ENCODE measurements at places on chromosomes 5 and 9.

GRCh38 chr9:88722753-88723152 is 187.8 kb downstream of the NXNL2 start:
- DNase-seq, result no peak

GRCh38 chr5:54357408-54358058 is 47.2 kb upstream of the ARL15 start:
- no peak for DNase-seq

- no peak for DNase-seq
These were observed 33.4 kb downstream of the SYK start for GRCh38 chr9:90834828-90835595.

GRCh38 chr9:125460883-125461635 is 199.4 kb downstream of the GAPVD1 start:
- DNase-seq, result no peak

DNA sequence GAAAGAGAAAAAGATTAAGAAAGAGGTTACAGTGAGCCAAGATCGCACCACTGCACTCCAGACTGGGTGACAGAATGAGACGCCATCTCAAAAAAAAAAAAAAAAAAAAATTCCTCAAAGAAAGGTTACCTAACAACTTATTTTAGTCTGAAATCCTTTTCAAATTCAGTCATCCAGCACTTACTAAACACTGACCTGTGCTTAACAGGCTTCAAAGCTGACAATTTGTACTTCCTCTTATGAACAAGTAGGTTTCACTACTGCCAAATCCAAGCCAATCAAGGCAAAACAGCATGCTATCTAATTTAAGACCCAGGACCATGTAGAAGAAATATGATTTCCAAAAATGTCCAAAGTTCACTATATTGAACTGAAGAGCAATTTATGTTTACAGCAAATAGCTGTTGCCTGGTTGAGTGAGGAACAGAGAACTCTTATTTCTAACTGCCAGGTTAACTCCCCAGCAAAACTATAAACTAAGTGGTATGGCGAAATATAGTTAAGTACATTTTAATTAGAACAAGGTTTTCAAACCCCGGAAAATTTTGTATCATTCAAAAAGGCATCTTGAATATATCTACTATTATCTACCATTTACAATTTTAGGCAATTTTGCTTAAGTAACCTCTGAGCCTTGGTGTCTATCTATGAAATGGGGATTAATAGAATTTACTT is 13.4 kb downstream of the PWWP2A start:
- DNase-seq, result no peak

GRCh38 chr5:106454651-106455415 is 1215.9 kb downstream of the EFNA5 start:
- DNase-seq, result no peak

GRCh38 chr5:154371687-154372086 is 74.1 kb upstream of the SAP30L start:
- no peak for DNase-seq

DNA sequence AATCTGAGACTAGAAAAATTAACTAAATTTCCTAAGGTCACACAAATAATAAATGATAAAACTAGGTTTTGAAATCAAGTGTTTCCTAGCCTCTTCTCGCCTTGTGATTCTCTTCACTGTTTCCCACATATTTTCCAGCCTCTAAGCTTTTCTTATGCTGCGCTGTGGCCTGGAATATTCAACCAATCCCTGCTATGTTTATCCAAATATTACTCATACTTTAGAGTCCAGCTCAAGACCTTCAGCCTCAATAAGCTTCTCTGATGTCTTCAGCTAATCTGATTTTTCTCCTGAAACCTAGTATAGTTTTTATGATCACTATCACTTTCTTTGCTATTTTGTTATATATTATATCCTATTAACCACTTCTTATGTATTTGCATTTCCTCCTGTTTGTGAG is 303.1 kb upstream of the CDH6 start:
- no peak for DNase-seq

DNA sequence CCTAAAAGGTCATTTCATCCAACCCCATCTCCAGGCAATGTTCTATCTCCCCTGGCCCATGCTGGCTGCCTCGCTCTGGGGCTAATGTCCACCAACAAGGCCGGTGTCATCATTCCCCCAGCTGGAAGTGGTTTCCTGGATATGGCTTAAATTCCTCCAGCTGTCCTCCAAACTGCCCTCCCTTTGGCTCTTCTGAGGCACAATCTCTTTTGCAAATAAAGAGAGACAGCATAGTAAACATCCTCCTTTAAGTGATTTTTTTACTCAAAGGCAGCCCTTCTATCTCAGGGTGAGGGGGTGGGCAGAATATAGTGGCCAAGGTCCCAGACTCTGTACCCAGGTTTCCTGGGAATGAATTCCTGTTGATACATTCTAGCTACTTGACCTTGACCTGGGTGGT is 117.4 kb upstream of the PANK3 start:
- DNase-seq, result no peak

DNA sequence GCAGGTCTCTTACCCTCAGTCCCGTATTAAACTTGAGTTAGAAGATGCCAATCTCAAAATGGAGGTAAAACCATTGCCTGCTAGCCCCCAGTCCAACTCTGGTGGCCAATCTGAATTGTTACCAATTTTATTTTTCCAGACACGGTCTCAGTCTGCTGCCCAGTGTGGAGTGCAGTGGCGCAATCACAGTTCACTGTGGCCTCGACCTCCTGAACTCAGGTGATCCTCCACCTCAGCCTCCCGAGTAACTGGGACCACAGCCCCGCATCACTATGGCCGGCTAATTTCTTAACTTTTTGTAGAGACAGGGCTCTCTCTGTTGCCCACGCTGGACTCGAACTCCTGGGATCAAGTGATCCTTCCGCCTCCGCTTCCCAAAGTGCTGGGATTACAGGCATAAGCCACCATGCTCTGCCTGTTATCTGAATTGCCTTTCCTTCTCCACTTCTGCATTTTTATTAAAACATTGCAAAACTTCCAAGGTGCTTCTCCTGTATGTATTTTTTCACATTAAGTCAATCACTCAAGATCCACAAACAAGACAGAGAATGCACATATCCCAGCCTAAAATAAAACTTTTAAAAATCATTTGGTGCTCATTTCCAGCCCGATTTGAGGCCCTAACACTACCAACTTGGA is 2.3 kb downstream of the FANCC start:
- DNase-seq, result no peak

GRCh38 chr9:136516191-136516654 is 29.6 kb downstream of the NOTCH1 start:
- DNase-seq, result no peak

- DNase-seq, result no peak
These were observed 8.2 kb upstream of the SLC46A2 start for GRCh38 chr9:112898872-112899311.

DNA sequence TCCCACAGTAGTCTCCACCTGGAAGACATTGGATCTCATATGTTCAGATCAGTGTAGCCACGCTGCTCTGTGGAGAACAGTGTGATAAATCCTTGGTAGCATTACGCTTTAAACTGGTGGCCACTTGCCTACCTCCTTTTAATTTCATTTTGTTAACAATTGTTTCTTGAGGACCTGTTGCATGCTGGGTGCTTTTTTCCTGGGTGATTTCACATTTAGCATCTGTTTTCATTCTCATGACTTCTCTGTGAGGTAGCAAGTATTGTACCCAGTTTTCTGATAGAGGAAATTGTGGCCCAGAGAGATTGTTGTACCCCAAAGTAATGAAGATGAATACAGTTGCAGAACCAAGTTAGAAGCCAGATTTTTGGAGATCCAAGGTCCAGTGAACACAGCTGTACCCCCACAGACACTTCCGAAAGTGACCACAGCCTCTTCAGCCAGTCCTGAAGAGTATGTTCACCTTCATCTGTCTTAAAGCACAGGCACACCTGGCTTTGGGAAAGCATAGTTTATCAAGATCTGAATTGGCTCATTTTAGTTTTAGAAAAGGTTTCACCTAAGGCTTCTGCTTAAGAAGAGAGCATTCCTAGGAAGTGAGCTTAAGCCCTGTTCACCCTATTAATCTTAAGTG is 75.2 kb downstream of the F2RL2 start:
- DNase-seq, result no peak

DNA sequence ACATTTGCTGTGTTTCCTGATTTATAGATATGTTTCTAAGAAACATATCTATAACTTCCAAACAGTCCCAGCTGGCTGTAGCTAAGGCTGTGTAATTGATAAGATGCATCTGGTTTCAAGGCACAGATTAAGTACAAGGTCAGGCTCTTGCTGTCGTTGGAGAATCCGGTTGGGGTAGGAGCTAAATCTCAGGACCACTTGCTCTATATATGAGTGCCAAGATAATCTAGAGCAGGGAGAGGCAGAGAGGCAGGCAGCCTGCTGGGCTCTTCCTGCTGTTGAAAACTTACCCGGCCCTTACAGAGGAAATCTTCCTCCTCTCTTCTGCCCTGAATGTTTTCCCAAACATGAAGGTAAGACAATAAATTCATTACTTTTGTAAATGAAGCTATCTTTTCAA is at the start of gene C7:
Gene C7 (plus strand): TSS at position 234 of the 400 bp plus-strand sequence. CDS start 114 bp downstream, at position 348.
- no peak for DNase-seq

DNA sequence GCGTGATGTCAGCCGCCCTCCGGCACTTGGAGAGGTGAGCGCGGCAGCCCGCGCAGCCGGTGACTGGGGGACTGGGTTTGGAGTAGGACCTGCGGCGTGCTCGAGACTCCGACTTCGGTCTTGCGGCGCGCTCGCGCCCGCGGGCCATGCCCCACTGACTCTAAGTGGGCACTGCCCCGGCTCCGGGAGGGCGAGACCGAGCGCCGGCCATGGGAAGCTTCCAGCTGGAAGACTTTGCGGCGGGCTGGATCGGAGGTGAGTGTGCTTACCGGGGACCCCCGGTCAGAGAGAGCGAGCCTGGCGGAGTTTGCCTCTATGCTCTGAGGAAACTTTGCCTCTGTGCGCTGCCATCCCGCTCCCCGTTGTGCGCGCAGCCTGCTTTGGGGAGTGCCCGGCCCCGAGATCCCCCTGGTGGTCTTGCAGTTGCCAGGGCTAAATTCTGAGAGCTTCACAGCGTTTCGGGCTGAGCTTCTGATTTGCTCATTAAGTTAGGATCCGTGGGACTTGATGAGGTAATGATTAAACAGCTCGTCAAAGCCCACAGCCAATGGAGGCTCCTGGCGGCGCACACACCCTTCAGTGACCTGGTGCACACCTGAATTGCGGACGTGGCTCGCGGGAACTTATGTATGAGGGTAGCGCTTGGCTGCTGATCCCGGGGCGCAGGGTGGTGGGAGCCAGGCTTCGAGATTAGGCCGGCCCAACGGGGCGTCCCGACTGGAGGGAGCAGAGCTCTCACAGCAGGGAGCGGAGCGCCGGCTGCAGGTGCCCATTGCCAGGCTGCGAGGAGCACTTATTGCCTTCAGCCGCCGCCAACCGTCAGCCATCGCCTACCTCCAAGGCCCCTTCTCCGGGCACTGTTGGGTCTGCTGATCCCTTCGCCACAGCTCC is at the start of gene SLC25A48:
Gene SLC25A48 (plus strand): TSS at position 25 of the 891 bp plus-strand sequence. CDS start 185 bp downstream, at position 210.
- no peak for DNase-seq

GRCh38 chr9:6818292-6818922 is 60.6 kb downstream of the KDM4C start:
- DNase-seq, result no peak

DNA sequence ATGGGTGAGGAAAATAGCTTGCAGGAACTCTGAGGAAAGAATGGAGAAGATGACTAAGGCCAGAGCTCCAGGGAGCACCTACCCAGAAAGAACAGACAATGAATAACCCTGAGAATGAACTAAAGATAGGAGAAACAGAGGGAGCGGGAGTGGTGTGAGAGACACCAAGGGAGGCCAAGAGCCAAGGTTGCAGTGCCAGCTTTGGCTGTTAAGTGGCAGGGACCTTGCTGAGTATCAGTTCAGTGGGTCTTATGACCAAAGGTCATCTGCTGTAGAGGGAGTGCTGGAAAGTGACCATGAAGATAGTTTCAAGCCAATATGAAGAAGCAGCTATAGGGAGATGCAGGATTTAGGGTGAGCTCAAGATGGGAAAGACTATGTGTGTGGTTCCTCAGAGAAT is 16.7 kb downstream of the P4HA2 start:
- no peak for DNase-seq

DNA sequence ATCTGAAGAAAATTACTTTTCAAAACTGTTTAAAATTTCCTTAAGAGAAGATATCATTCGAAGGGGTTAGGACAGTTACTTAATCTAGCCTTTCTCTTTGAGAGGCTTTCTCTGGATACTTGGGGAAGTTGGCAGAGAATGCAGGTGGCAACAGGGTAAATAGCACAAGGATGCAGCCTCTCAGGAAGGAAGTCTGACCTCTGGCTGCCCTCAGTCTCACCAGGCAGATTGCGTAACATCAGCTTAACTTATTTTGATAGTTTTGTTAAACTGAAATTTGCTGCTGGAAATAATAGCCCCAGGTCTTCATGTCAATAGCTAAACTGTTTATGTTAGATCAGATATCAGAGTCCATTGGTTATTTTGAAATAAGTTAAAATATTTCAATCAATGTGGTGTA is 20.4 kb downstream of the CCDC192 start:
- no peak for DNase-seq

GRCh38 chr5:36777105-36777757 is 99.3 kb upstream of the NIPBL start:
- peak; percentile 69 for DNase-seq

- DNase-seq, result no peak
These were observed 77.7 kb upstream of the SNX2 start for GRCh38 chr5:122697191-122697590.

DNA sequence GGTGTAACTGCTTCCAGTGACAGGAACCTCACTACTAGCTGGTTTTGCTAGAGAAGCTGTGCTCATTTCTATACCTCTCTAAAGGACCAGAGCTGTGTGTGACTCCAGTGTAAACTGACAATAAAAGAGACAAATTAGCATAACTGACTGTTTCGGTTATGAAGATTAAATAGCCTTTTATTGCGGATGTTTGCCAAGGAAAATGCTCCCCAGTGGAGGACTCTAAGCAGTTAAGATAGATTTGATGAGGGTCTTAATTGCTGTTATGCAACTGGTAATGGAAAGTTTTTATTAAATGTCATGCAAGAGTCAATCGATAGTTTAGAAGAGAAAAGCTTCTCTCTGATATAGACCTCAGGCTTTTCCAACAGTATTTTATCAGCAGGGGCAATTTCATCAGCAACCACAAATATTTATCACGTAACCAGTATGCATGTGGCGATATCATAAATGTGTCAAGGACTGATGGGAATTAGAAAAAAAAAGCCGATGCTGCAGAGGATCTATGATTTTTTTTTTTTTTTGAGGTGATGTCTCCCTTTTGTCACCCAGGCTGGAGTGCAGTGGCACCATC is 275.2 kb upstream of the DMAC1 start:
- DNase-seq, result peak; percentile 49

DNA sequence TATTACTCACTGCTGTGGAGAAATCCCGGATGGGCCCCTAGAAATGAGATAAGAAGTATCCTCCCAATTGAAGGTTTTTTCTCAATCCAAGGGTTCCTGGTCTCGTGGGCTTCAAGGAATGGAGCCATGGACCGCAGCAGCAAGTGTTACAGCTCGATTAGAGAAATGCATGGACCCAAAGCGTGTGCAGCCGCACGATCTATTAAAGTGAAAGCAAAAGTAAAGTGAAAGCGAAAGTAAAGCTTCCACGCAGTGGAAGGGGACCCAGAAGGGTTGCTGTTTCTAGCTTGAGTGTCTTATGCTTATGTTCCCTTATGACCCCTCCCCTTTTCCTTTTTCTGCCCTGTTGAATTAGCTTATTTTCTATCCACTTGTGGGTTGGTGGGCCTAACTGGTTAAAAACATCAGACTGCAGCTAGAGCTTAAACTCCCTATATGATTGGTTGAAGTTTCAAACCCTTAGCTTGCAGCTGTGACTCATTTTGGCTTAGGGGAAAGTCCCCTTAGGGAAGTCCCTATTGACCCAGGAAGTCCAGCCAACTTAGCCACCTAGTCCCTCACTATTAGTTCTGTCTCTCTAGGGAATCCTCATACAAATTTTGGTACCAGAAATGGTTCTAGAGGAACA is 1111.8 kb downstream of the TAF11L14 start:
- DNase-seq, result peak; percentile 26
